SHP77 (cell line): ENCODE measurements at places on chromosomes 2 and 18.

GRCh38 chr2:158486970-158487325, 30.2 kb downstream of the PKP4 start:
- DNase-seq: no peak

GRCh38 chr2:18752022-18752493, 162.7 kb upstream of the NT5C1B start:
- no peak for DNase-seq

- no peak for DNase-seq
Observed at GRCh38 chr2:186099826-186100225, 361.2 kb downstream of the FSIP2 start.

- no peak for DNase-seq
Observed at GRCh38 chr2:164114937-164115336, 379.1 kb upstream of the FIGN start.

DNA sequence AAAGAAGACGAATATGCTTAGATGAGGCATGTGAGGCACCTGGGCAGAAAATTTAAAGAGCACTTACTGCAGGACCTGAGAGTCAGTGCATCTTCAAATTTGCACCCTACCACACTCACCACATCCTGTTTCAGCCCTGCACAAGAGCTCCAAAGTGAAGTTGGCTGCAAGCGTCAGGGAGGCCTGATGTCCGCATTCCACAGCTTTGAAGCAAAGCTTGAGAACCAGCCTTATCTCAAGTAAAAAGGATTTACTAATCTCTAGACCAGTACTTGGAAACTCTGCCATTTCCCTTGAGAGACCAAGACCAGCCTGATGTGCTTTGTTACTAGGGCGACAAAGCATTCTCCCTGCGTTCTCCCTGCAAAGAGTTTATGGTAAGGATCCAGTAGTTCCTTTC, 3.4 kb upstream of the ASNSD1 start:
- no peak for DNase-seq

- DNase-seq: no peak
Observed at GRCh38 chr18:76972846-76973519, 150.6 kb downstream of the ZNF236 start.

- no peak for DNase-seq
Observed at GRCh38 chr2:40654346-40654745, 202.5 kb upstream of the SLC8A1 start.

GRCh38 chr18:80228051-80228848, 19.1 kb downstream of the PARD6G start:
- DNase-seq: no peak

GRCh38 chr2:16656784-16657391, 8.7 kb downstream of the CYRIA start:
- DNase-seq: no peak

GRCh38 chr2:172510088-172510487, 45.8 kb upstream of the PDK1 start:
- no peak for DNase-seq
